ENCODE measurements at places on chromosomes 2 and 18. TPM values are rescaled to one million over a fixed set of nuclear protein-coding genes. Genes with fewer than 3 reads are reported as not detected.

Gene SP140
- total RNA-seq, result under 0.01 TPM

Gene STPG4
- total RNA-seq, result 0.32 TPM

Gene EN1
- total RNA-seq, result 0.30 TPM

Gene CTLA4
- not detected for total RNA-seq

Data from smooth muscle cell of the umbilical artery (primary cell).